ENCODE measurements at places on chromosomes 16 and 17.

DNA sequence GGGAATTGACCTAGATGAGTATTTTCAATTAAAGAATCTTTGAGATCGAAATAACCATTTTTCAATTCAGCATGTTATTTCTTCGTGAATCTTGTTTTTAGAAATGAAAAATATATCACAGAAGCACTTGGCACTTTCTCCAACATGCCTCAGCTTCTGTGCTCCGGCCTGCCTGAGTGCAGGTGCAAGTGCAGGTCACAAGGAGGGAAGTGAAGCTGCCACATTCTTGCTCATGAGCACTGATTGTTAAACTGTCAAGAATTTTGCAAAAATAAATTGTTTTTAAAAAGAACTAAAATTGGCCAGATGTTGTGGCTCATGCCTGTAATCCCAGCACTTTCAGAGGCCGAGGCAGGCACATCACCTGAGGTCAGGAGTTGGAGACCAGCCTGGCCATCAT is 38.3 kb upstream of the SKAP1 start:
- DNase-seq: no peak

DNA sequence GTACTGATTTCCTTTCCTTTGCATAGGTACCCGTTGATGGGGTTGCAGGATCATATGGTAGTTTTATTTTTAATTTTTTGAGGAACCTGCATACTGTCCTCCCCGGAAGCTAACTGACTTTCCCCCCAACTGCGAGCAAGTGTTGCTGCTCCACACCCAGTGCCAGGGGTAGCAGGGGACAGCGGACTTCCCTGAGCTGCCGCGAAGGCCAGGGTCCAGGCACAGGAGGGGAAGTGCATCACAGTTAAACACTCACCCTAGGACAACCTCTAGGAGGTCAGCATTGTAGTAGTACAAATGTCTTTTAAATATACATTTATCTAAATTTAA is 201.7 kb downstream of the NPIPB11 start:
- DNase-seq: no peak

DNA sequence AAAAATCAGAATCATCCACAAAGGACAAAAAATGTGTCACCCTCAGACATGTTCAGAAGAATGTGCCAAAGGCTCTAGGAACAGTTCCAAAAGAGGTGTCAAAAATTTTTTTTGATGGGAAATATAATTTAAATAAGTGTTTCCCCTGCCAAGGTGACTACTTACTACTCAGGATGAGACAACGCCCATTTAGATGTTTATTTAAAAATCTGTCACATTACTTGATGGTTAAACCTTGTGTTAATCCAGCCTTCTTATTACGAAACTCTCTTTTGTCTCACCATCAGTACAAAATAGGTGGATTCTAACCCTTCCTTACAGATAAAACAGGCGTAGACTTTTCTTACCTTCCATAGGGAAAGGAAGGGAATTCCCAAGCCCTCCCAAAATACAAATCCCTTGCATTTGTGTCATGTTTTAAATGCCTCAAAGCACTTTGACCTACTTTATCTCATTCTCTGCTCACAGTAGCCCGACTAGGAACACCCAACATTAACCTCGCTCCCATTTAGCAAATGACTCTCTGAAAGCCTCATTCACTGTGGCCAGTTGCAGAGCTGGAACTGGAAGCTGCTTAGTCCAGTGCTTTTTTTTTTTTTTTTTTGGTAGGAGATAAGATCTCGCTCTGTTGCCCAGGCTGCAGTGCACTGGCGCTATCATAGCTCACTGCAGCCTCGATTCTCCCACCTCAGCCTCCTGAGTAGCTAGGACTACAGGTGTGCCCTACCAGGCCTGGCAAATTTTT is 5.8 kb upstream of the GNA13 start:
- DNase-seq: no peak

- no peak for DNase-seq
Measured at GRCh38 chr16:69647020-69647419, 79.3 kb downstream of the NQO1 start.

DNA sequence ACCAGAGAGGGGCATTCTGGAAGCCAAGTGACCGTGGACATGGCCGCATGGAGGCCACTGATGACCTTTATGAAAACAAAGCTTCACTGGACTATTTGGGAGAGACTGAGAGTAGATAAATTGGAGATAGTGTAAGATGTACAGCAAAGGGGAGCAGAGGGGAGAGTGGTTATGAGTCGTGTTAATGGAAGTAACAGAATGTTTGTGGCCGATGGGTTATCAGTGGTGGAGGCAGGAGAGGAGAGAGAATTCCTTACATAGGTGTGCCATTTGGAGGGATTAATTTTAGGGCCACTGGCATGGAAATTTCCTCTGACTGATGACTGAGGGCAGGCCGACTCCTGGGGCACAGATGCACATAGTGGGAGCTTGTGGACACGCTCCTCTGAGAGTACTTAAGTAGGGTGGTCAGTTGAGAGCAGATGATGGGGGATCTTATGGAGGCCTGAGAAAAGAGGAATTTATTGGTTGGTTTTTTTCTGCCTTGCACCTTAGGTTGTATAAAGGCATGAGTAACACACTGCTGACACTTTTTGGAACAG is 19.2 kb downstream of the PRPSAP2 start:
- DNase-seq: no peak

GRCh38 chr16:24908716-24909115 is 63.0 kb downstream of the SLC5A11 start:
- DNase-seq: no peak

DNA sequence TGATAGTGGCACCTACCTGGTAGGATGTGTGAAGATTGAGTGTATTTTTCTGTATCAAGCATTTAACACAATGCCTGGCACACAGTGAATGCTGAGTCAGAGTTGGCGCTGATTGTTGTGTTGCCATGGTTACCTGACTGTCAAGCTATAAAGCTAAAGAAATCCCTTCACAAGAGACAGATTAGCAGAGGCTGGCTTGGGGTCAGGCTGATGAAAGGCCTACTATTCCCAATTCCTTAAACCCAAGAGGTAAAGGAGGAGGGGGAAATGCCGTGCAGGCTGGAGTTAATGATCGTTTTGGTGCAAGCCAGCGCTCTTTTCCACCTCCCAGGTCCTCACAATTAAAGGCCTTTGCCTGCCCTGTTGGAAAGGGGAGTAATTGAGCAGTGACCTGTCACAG is 5.9 kb downstream of the CLEC19A start:
- DNase-seq: no peak

- peak; percentile 16 for DNase-seq
Measured at GRCh38 chr16:69469807-69470561, 45.6 kb downstream of the CYB5B start.

- DNase-seq: no peak
Measured at GRCh38 chr16:5427571-5427970, 330.0 kb upstream of the EEF2KMT start.

GRCh38 chr17:21174713-21175112 is 39.2 kb downstream of the TMEM11 start:
- no peak for DNase-seq

DNA sequence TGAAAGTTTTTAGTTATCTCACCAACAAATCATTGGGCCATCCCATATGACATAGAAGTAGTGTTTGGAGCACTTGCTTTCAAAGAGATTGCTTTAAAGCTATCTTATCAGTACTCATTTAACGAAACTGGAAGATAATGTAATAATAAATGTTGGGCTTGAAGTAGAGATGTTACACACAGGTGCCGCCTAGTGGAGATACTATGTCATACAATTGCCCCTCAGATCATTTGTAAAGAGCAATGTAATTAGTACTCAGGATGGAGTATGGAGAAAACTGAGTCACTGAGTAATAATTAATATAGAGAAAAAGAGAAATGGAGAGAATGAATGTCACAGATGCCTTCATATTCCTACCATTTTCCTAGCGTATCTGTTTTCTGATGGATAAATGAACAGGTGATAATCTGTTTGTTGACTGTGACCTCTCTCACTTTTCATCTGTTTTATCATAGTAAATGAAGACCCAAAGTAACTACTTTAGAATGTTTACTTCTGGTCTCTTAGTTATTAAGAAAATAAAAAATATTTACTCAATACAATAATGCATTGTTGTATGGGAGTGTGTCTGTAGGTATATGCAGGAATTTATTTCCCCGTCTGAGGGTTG is 80.4 kb downstream of the EFCAB5 start:
- DNase-seq: no peak

- DNase-seq: no peak
Measured at GRCh38 chr16:85987750-85988078, 88.8 kb downstream of the IRF8 start.

- no peak for DNase-seq
Measured at GRCh38 chr17:49638818-49639217, 39.1 kb downstream of the SPOP start.

DNA sequence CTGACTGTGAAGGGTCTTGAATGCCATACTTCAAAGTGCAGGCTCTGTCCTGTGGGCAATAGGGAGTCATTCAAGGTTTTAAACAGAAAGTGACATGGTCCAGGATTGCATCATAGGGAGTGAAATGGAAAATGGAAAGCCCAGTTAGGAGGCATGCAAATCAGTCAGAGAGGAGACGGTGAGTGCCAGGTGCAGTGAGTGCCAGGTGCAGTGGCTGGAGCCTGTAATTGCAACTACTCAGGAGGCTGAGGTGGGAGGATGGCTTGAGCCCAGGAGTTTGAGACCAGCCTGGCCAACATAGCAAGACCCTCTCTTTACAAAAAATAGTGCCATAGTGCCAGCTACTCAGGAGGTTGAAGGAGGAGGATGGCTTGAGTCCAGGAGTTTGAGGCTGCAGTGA is 35.2 kb upstream of the SIAH1 start:
- DNase-seq: no peak

- DNase-seq: no peak
Measured at GRCh38 chr17:46853896-46854444, 2.6 kb downstream of the WNT9B start.

DNA sequence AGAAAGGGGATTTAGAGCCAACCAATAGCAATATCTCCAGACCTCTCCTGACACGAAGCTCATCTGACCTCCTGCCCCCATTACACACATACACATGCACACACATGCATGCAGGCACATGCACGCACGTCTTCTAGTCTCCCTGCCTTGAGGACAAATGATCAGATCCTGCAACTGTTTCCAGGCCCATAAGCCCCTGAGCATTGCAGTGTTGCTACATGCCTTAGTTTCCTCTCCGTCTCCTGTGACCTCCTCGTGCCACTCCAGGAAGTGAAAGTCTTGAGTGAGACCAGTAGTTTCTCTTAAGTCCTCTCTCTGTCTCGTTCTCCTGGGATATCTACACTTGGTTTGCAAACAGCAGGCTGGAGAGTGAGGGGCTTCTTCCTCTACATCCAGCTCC is 8.2 kb downstream of the CIITA start:
- DNase-seq: no peak

GRCh38 chr17:12282056-12282455 is 261.4 kb downstream of the MAP2K4 start:
- no peak for DNase-seq

GRCh38 chr16:85999778-86000177 is 100.8 kb downstream of the IRF8 start:
- DNase-seq: no peak

DNA sequence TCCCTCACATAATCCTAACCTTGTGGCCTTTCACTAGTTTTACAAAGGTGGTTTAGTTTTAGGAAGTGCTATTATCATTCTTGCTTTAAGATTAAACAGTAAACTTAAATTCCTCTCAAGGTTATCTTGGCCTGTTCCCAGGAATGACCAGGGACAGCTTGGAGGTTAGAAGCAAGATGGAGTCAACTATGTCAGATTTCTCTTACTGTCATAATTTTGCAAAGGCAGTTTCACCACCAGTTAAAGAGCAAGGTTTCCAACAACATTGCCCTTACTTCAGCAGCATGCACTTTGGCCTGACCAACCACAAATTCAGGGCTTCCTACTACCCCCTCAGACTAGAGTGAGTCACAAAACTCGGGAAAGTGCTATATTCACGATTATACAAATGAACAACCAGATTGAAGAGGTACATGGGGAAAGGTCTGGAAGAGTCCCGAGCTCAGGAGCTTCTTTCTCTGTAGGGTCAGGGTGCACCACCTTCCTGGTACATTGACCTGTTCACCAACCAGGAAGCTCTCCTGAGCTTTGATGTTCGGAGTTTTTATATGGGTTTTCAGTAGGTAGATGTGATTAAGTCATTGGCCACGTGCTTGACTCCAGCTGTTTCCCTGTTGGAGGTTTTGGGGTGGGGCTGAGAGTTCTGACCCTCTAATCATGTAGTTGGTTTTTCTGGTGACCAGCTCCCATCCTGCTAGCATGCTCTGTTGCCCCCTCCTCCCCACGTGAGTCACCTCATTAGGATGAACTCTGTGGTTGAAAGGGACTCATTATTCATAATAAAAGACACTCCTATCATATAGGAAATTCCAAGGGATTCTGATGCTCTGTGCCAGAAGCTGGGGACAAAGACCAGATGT is 19.4 kb downstream of the RHOT1 start:
- DNase-seq: no peak

DNA sequence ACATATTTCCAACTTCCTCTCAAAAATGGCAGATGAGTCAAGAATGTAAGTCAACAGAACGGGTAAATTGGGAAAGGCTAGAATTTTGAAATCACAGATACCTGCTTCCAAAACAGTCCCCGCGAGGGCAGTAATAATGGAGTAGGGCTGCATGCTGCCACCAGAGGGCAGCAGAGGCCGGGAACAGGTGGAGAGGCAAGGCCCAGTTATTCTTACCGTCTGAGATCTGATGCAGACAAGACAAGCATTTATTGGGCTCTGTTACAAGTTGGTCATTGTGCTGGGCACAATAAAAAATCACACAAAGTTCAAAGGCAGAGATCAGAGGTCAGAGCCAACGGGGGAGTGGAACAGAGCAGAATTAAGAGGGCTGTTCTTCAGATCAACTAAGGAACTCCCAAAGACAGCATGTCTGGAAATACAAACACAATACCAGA is 8.8 kb upstream of the MLKL start:
- DNase-seq: peak; percentile 66

- DNase-seq: no peak
Measured at GRCh38 chr17:15503731-15504130, 36.3 kb upstream of the CDRT4 start.
